Fibroblast of mammary gland (primary cell): ENCODE measurements at places on chromosomes 6 and 20.

- DNase-seq, result peak; percentile 95
Observed at GRCh38 chr6:108921547-108922361, 73.5 kb downstream of the ARMC2 start.

DNA sequence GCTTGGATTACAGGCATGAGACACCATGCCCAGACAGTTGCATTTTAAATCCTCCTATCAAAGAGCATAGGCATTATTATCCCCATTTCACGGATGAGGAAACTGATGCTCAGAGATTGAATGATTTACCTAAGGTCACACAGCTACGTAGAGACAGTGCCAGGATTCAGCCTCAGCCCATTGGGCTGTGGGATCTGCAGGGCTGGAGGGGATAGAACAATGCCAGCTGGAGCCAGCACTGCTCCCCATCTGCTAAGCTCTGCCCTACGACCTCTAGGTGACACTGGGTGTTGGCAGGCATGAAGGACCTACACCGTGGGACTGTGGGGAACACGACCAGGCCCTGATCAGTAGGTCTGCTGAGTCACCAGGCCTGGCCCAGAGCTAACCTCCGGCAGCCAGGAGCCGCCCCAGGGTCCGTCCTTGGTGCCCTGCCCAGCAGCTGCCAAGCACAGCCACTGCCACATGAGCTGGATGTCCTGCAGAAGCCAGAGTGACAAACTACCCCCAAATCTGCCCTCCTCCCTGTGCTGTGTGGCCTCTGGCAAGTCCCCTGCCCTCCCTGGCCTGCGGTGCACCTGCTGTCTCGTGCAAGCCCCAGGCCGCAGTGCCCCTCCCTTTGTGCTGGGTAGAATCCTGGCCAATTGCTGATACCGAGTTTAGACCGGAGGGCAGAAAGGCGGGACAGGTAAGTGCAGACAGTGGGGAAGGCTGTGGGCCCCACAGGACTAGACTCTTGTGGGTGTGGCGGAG lies 47.6 kb upstream of the PTGIS start:
- no peak for DNase-seq

- DNase-seq, result no peak
Observed at GRCh38 chr6:12426121-12426520, 136.0 kb downstream of the EDN1 start.

GRCh38 chr20:34190679-34191090 lies 50.5 kb upstream of the ASIP start:
- peak; percentile 90 for DNase-seq

- no peak for DNase-seq
Observed at GRCh38 chr6:29680416-29680815, 536 bp downstream of the ZFP57 start.

DNA sequence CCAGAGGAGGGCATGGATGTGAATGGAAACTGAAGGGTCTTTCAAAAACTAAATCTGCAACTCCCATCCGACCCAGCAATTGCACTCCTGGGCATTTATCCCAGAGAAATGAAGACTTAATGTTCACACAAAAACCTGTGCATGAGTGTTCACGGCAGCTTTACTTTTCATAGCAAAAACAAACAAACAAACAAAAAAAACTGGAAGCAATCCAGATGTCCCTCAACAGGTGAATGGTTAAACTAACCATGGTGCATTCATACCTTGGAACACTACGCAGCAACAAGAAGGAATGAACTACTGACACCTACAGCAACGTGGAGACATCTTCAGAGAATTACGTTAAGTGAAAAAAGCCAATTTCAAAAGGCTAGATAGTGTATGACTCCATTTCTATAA lies 32.2 kb downstream of the PMEPA1 start:
- DNase-seq, result no peak
